GM19239 (cell line): ENCODE measurements at places on chromosomes 6 and 20.

GRCh38 chr6:99189823-99190721 is 159.4 kb downstream of the FAXC start:
- peak; percentile 27 for DNase-seq

GRCh38 chr6:156197513-156197912 is 579.7 kb upstream of the ARID1B start:
- no peak for DNase-seq

GRCh38 chr6:169591616-169592015 is 110.2 kb downstream of the WDR27 start:
- no peak for DNase-seq

DNA sequence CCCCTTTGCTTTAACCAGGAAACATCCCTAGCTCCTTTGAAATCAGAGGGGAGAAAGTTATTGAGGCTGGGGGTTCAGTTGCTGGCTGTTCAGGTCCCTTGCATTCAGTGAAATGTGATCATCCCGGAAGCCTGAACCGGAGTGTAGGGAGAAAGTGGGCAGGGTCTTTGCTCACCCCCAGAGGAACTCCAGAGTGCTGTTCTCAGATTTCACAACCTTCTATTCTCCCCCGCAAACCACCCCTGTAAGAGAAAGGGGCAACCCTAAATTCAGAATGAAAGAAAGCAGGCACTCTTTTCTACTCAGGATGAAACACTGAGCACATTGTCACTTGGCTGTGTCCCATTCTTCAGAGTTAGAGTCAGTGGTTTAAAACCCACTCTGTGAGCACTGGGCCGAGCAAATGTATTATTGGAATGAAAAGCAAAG is 139.8 kb downstream of the KHDC1L start:
- no peak for DNase-seq

DNA sequence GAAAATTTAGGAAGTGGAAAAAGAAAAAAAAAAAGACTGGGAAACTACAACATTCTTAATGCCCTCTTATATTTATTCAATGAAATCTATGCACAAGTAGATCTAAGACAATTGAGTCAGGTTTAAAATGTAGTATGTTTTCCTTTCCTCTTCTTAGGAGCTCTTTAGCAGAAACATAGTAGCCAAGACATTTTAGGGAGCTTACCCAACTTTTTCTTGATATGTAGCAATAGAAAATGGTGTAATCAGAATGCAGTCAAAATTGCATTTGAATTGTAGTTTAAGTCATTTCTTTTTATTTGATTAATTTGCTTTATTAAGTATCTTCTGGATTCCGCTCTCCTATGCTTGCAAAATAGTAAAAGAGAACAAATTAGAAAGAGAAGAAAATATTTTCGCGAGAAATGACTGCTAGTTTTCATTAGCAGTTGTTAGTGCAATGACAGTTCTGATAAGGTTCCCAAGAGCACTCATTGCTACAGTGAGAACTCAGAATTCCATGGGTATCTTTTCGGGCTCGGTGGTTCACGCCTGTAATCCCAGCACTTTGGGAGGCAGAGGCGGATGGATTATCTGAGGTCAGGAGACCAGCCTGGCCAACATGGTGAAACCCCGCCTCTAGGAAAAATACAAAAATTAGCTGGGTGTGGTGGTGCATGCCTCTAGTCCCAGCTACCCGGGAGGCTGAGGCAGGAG is 52.2 kb downstream of the JARID2 start:
- no peak for DNase-seq

GRCh38 chr6:56019973-56020372 is 144.6 kb upstream of the BMP5 start:
- no peak for DNase-seq

DNA sequence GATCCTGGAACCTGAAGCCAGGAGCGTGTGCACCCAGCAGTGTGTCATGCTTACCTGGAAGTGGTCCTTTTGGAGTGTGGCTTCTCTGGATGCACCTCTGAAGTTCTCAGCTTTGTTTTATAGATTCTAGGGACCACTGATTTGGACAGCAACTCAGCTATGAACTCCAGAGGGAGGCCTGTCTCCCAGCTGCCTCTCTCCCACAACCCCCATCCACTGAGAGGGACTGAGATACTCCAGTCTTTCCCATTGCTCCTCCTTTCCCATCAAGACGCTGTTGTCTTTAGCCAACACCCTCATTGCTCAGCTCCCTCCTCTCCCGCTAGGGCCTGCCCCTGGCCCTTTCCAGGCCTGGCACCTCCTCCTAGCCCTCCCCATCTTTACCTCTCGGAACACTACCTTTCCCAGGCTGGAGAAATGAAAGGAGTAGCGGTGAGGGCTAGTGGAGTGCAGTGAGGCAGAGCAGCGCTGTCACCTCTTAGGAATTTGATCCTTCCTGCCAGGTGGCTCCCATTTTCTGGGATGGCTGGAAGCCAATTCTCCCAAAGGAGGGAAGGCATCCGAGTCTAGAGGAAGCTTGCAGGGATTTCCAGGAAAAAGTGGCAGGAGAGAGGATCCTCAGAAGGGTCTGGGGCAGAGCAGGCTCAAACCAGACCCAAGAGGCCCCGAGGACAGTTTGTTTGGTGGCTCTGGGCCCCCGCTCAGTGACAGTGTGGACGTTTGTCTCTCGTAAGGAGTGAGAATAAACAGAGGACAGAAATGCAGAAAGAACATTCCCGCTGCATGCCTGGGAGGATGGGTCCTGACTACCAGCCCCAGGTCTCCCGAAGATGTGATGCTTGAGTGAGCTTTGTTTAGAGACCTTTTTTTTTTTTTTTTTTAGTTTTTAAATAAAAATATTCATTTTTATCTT is at the start of gene LRRN4:
Gene LRRN4, minus strand, starts transcription at position 285 of the 913 bp plus-strand sequence. CDS start 1,261 bp downstream, outside the sequence.
- no peak for DNase-seq

- no peak for DNase-seq
These were observed 4.5 kb downstream of the LAMA5 start for GRCh38 chr20:62362590-62362940.

DNA sequence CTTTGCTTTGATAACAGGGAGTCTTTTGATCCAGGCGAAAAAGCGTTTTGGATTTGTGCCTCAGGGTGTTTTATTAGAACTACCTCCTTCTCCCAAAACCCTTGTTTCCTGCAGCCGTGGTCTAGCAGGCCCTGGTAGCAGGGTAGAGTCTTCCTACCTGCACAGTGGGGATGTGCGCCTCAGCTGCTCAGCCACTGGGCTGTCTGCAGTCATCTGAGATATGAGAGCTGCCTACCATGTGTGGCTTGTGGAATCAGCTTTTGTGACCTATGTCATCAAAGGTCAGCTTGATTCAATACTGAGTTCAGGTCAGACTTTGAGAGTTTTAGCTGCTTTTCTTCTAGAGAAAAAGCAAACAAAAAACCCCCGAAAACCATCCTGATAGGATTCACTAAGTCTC is 279.5 kb downstream of the CLIC5 start:
- DNase-seq = no peak

- DNase-seq = no peak
These were observed 33.2 kb downstream of the MAP7 start for GRCh38 chr6:136517002-136517401.

DNA sequence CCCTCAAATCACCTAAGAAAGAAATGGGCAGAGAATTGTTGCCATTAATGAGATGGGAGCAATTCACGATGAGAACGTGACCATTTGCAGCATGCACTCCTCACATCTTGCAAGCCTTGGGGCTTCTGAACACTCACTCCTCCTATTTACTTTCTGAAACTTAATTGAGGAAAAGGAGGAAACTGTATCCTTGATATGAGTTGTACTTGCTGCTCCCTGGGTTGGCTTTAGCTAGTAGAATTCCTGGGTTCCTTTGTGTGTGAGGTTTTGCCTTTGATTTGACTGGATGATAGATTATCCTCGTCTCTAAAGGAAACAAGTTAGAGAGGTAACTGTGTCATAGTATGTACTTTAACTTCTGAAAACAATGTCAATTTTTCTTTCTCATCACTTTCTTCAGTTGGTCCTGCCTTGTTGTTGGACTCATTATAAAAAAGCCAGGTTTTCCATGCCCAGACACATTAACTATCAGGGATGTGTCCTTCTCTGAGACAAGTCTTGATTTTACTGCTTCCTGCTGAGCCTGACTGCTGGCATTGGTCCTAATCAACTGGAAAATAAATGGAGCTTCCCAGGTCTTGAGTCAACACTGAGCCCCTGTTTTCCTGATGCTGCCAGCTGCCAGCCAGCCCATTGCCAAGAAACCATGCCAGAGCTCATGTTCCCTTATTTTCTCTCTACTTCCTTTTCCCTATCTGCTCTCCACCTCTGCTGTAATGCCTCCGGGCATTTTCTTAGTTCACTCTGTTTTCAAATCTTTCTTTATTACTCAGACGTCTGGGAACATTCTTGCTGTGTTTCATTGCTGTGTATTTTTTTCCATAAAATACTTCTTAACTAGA is 6.0 kb upstream of the MRAP2 start:
- no peak for DNase-seq

GRCh38 chr20:1973601-1974440 is 20.0 kb downstream of the PDYN start:
- DNase-seq = no peak

DNA sequence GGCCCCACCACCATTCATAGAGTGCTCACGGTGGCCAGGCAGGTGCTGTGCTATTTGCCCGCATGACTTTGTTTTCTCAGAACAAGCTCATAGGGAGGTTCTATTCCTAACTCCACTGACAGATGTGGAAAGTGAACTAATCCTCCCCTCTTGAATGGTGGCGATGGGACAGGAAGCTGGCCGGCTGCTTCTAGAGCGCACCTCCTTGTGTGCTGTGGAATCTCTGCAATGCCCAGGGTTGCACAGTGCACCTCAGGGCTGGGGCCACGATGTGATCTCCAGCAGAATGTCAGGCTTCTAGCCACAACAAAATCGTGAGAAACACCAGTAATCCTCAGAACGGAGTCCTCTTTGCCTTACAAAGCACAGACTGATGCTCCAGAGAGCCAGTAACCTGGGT is 53.8 kb upstream of the SLC22A23 start:
- no peak for DNase-seq

DNA sequence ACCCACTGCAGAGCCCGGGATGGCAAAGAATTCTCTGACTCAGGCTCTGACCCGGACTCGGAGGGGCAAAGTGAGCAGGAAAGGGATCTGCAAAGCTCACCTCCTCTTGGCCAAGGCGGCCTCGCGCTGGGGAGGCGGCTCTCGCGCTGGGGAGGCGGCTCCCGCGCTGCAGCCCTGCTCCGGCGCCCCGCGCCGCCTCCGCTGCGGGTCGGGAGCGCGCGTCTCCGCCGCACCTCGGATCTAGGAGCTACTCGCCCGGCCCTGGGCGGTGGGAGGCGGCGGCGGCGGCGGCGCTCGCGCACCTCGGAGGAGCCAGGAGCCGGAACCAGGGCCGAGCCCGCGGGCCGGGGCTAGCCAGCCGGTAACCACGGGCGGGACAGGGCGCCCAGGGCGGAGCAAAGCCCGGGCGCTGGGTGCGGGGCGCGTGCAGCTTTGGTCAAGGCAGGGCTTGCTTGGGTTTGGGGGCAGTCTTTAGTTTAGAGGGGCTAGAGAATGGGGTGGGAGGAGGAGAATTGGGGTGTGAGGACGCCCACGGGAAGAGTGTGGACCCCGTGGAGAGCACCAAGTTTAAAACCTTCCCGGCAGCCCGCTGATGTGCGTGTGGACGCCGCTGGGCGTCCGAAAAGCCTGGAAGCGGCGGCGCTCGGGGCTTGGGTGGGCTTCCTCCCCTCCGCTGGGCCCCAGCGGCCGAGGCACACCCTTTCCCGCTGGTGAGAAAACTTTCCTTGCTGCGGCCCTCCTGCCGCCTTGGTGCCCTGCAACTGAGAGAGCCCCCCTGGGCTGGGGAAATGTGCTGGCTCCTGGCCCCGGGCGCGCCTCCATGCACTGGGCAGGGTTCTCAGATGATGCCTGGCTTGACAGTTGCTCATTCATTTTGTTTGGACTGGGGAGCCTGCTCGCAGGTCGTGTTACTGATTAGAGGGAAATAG is at the start of gene MRAP2:
Gene MRAP2, plus strand, starts transcription at position 250 of the 929 bp plus-strand sequence. CDS start 21,547 bp downstream, outside the sequence.
- no peak for DNase-seq

DNA sequence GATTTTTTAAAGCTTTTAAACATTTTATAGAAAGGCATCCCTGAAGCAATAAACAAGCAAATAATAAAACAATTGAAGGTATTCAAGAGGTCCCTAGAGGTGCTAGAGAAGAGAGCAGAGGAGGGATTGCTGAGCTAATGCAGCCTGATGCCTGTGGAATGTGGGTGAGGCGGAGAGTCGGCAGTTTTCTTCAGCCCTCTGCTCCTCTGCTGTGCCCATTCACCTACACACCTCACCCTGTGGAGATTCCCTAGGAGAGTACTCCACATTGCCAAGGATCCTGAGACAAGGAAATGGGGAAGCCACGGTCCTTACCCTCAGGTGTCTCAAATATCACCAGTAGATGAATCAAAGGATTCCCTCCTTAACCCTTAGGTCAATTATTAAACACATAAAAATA is 199.8 kb upstream of the POU3F2 start:
- no peak for DNase-seq

- DNase-seq = no peak
These were observed 1.4 kb upstream of the HLA-G start for GRCh38 chr6:29826271-29826670.

DNA sequence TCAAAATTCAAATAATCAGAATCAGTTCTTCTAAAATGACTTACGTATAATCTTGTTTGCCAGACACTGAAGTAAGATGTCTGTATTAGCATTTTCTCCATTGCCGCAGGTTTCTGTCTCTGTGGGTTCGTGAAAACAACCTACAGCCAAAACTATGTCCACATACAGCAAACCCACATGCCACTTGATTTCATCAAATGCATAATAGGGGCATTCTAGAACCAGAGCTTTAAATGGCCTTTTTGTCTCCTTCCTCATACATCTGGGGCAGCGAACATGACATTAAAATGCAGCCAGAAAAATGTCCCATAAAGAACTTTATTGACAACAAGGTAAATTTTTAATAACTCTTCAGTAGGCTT is 90.2 kb upstream of the QKI start:
- no peak for DNase-seq

GRCh38 chr6:163335056-163335455 is 79.5 kb upstream of the QKI start:
- no peak for DNase-seq

DNA sequence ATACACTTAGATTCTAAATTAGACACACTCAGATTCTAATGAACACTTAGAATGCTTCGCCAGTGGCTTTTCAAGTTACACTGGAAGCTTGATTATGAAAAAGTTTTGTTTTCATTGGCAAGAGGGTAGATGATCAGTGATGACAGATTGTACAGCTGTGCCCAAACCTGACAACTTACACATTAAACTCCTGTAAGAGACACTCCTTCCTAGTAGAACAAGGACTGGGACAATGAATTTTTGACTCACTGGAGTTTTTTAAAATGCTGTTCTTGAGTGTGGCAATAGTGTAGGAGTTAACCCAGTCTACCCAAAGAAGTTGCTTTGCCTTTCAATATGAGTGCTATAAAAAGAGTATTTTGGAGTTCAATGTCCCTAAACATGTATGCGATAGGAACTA is 140.8 kb downstream of the SLC16A10 start:
- DNase-seq = no peak
